Retinal pigment epithelial cell (primary cell): ENCODE measurements at places on chromosomes 12 and 14.

GRCh38 chr12:100995771-100996170 lies 201.2 kb downstream of the ANO4 start:
- DNase-seq: no peak

- no peak for DNase-seq
Measured at GRCh38 chr14:20262642-20263128, 23.6 kb downstream of the OR11H4 start.

DNA sequence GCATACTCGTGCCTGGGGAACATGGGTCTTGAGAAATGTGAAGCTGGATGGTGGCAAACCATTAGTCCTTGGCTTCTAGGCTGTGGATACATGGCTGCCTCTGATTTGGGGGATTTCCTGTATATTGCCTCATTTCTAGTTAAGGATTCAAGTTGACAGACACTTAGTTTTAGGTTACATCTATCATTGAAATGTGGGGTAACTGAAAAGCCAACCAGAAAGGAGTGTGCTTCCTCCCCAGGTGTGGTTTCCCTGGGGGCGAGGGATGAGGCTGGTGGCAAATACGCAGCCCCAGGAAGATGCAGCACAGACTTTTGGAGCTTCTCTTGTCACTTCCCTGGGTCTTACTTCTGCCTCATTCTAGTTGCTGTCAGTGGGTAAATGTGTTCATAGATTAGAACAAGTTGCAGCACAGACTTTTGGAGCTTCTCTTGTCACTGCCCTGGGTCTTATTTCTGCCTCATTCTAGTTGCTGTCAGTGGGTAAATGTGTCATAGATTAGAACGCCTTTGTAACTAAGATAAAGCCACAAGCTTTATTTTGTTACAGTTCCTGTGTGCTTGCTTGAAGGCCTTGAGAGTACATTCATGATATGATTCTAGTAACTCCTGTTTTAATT lies 85.1 kb downstream of the BORCS5 start:
- DNase-seq: no peak

DNA sequence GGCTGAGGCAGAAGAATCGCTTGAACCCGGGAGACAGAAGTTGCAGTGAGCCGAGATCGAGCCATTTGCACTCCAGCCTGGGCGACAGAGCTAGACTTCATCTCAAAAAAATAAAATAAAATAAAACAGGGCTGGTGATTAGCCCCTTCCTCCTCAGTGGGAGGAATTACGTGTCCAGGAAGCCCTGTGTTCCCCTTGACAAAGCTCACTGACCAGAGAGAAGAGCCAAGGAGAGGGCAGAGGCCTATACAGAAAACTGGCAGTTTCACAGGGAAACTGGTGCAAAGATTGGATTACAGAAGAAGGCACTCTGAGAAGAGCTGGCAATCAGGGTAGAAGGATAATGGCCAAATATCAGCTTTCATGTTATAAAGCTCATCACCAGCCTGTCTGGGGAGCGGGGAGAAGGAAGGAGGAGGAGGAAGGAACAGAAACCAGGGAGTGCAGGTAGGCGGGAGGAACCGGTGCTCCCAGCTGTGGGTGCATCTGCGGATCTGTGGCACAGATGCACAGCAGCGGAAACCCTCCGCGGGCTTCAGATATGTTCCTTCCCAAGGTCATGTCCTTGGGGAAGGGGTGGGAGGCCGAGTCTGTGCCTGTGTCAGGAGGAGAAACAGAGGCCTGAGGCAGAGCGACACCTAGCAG lies 6.7 kb downstream of the RAB15 start:
- no peak for DNase-seq

GRCh38 chr12:61654698-61655097 lies 605.5 kb upstream of the USP15 start:
- DNase-seq: no peak
